Activated CD4-positive, CD25-positive, alpha-beta regulatory T cell (primary cell): ENCODE measurements at places on chromosomes 7 and 10.

DNA sequence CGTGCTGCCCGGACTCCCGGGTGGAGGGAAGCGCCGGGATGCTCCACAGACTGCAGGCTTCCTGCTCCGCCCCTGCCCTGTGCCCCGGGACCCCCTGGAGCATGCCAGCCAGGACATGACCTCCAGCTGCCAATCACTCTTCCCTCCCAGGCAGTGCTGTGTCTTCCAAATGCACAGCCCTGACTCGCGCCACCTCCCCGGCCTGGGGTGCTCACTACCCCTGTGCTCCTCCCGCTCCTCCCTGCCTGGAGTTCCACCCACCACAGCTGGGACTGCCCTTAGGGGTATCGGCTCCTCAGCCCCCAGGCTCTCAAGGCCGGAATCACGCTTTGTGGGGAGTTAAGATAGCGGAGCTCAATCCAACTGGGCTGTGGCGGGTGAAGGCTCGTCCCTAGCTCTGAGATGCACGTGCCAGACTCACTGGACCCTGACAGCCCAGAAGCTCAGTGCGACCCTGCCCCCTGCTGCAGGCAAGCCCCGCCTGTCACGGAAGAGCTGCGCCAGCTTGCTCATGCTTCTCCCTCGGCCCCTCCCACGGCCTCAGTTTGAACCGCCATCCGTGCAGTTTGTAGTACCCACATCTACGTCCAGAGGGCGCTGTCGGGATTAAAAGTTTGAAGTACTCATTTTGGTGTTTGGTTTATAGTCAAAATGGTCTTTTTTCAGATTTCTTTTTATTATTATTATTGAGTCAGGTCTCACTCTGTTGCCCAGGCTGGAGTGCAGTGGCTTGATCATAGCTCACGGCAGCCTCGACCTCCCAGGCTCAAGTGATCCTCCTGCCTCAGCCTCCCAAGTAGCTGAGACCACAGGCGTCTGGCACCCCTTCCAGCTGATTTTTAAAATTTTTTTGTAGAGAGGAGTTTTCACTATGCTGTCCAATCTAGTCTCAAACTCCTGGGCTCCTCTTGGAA, 142.5 kb upstream of the TCERG1L start:
- DNase-seq = peak; percentile 25

- DNase-seq = no peak
These were observed 270.7 kb downstream of the BAMBI start for GRCh38 chr10:28948046-28948445.

DNA sequence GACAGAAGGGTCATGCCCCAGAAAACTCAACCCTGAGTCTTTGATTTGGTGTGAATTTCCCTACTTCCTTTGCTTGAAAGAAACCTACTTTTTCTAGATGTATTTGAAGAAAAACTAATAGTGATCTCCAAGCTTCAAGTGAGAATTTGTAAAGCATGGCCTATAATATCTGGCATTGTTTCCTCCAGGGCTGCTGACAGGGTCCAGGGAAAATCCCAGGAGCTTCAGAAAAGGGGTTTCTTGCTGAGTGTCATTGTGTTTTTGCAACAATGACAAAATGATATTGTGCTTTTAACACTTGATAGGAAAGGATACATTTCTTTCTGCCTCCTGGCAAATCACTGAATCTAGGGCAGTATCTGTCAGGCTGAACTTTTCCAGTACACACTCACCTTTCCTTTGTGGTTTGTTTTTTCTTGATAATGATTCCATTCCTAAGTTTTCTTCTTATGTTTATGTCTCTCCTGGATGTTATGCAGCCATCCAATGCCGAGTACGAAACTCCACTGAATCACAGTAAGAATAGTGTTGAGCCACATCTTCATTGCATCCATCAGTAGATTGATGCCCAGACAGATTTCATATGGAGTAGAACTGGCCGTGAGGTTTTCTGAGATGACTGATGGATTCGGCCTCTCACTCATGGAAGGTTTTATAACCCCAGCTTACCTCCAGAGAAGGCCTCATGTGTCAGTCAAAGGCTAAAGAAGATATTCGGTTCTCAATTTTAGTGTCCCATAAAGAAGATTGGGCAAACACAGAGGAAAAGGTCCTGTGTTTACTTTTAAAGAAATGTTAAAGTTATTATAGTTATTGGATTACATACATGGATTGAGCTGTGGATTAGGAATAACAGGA, 76.9 kb upstream of the STEAP1B start:
- no peak for DNase-seq

GRCh38 chr7:4856336-4857057, 5.3 kb downstream of the PAPOLB start:
- DNase-seq = no peak

DNA sequence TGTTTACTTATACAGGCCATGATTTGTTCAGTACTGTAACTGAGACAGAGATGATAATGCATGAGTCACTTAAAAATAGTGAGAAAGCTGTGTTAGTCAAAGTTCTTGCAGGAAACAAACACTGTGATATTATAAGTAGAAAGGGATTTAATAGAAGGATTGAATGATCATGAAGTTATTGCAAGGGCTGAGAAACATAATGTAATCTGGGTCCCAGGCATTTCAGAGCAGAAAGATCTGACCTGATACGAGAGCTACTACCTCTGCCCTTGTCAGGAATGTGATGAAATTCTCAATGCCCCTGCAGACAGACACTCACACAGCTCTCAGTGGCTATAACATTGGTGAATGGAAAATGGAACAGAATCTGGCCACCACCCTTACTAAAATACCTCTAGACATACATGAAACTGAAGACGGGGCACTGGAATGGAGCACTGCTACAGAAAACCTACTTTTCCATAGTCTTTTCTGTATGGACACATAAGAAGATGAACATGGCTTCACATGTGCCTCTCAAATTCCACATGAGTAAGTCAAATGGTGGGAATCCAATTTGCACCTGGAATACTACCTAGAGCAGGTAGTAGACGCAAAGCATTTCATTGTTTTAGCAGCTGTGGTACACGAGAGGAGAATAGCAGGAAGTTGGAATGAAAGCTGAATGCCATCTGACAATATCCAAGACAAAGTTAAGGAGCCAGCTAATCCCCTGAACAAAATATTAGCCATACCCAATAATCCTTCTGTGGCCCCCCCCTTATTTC, 19.1 kb upstream of the VWDE start:
- no peak for DNase-seq

GRCh38 chr10:129467359-129468064, 471 bp downstream of the MGMT start:
- no peak for DNase-seq

DNA sequence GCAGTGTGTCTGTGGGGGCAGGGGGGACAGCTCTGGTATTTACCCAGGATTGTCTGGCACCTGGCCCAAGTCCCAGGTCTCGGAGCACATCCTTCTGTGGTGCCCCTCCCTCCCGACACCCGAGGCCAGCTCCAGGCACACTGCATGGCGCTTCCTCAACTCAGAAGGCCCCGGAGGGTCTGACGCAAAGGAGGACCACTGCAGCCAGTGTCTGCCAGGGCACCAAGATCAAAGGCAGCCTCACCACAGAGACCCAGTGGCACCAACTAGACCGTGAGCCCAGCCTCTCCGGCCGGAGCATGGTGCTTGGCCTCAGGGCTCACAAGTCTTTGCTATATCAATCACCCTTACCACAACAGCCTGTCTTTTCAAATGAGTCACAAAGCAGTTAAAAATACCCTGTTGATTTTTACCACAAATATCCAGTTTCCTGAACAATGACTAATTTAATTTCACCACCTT, 99.3 kb upstream of the DDC start:
- DNase-seq = no peak

GRCh38 chr10:70673043-70673928, 980 bp downstream of the ADAMTS14 start:
- no peak for DNase-seq

GRCh38 chr7:121082400-121083101, 94.0 kb downstream of the CPED1 start:
- DNase-seq = no peak

GRCh38 chr7:151352512-151352911, 10.9 kb downstream of the NUB1 start:
- no peak for DNase-seq

GRCh38 chr10:15451137-15452094, 80.3 kb upstream of the FAM171A1 start:
- no peak for DNase-seq

DNA sequence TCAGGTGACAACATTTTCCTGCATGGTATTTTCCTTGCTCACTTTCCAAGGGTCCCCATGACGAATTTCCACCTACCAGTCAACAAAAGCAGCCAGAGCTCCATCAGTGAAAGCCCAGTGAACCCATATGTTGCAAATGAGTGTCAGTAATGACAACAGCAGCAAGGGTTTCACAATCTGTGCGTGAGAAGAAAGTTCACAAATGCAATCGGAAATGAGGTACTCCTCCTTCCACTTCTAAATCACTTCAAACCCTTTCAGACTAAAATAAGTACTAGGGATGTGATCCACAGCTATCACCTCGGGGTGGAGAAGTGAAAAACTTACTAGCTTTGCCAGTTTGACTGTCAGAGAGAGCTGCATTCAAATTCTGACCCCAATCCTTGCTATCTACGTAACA, 55.6 kb upstream of the BET1 start:
- no peak for DNase-seq

- no peak for DNase-seq
These were observed 95.7 kb downstream of the POU6F2 start for GRCh38 chr7:39073432-39073831.

DNA sequence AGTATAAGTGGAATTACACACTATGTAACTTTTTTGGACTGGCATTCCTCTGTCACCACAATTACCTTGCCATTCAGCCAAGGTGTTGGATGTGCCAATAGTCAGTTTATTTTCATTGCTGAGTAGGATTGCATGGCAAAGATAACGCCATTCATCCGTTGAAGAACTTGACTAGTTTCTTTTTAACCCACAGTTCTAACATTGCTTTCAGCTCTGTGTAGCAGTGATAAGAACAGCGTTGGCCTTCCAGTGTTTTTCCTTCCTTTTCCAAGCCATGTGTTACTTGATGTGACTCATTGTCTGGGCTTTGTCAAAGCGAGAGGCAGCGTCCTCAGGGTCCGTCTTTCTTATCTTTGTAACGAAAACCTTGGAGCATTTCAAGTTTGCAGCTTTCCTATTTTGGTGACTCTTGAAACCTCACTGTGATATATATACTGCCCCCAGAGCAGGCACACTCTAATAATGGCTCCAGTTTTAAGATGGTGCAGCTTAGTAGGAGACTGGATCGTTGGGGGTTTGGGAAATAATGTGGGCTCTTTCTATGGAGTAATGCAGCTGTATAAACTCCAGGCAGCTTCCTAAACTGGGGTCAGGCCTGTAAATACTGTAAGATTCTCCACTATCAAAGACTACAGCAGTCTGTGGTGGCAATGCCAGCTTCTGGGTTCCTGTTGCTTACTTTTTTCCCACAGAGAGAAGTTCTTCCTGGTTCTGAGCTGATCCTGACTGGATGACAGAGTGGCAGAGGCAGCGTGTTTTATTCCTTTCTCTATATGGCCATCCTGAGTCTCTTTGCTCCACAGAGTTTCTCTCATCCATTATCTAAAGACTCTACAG, 41.7 kb downstream of the AKR1E2 start:
- DNase-seq = no peak

GRCh38 chr10:17229717-17229966, 1.6 kb downstream of the VIM start:
- no peak for DNase-seq

- DNase-seq = no peak
These were observed 983.0 kb downstream of the SORCS1 start for GRCh38 chr10:106181501-106181900.

DNA sequence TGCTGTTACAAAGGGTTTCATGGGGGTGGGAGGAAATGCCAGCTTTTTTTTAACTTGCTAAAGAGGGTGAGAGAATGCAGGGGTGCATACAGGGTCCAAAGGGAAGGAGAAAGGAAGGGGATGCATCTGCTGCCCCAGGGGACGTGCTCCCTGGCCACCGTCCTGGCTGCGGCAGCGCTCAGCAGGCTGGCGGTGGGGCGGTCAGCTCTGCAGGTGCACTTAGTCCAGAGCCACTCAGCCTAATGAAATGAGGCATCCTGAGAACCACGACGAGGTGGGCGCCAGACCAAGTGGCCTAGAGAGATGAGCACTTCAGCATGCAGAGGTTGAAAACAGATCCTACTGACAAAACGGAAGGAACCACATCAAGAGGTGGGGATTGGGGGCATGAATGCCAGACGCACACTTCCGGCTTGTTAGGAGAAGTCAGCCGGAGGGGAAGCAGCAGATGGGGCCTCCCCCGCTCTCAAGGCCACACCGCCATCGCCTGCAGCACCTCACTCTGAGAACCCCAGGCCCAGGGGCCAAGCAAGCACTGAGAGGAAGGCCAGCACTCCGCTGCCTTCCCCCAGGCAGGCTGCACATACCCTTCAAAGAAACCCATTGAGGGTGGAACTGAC, 94.5 kb downstream of the MAD1L1 start:
- no peak for DNase-seq

DNA sequence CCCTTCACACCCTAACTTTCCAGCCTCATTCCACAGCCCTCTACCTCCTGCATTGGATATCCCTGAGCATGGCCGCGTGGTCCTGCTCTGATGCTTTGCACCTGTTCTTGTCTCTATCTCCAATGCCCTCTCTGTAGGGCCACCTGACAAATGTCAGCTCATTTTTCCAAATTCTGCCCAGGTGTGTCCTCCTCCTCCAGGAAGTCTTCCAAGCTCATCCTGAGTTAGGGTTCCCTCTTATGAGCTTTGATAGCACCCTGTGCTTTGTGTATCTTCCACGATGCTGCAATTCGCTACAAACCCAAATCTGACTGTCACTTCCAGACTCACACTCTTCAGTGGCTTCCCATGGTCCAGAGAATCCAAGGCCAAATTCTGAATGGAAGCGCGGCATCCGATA, 14.7 kb upstream of the SLC35B4 start:
- DNase-seq = no peak

DNA sequence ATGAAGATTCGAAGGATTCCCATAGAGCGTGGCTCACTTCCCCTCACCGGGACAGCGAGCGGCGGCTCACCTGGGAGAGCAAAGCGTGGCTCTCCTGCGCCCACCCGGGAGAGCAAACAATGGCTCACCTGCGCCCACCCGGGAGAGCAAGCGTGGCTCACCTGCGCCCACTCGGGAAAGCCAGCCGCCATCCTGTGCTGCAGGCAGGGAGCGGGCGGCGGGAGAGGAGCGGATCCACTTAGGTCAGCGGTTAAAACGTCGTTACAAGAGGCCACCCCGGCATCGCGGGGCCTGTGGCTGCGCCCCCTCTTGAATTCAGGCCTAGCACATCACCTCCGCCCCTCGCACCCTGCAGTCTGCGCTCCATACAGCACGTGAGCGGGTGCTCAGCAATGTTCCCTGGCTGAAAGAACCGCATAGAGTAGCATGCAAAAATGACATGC, 461 bp upstream of the FIGNL1 start:
- no peak for DNase-seq

- no peak for DNase-seq
These were observed 148.1 kb downstream of the SLC16A9 start for GRCh38 chr10:59561477-59562121.

DNA sequence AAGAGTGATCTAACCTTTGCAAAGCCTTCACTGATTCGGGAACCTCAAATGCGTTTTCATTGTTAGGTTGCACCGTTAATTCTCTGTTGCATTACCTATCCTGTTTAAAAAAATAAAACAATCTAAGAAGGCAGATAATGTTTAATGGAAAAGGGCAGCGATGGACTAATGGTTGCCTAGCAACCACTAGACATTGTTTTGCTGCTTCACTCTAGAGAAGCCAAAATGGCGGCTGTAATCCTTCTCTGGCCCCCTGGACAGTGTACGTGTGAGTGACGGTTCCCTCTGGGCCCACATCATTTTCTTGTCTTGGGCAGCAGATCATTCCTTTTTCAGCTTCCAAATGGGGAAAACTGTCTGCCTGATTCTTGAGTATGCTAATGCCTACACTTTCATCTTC, 43.3 kb downstream of the FAM204A start:
- DNase-seq = no peak

- no peak for DNase-seq
These were observed 7.2 kb upstream of the ADARB2 start for GRCh38 chr10:1744524-1744923.
